Endothelial cell of umbilical vein (primary cell): ENCODE measurements at places on chromosomes 16 and 17. TPM values are rescaled to one million over a fixed set of nuclear protein-coding genes. Genes with fewer than 3 reads are reported as not detected.

DNA sequence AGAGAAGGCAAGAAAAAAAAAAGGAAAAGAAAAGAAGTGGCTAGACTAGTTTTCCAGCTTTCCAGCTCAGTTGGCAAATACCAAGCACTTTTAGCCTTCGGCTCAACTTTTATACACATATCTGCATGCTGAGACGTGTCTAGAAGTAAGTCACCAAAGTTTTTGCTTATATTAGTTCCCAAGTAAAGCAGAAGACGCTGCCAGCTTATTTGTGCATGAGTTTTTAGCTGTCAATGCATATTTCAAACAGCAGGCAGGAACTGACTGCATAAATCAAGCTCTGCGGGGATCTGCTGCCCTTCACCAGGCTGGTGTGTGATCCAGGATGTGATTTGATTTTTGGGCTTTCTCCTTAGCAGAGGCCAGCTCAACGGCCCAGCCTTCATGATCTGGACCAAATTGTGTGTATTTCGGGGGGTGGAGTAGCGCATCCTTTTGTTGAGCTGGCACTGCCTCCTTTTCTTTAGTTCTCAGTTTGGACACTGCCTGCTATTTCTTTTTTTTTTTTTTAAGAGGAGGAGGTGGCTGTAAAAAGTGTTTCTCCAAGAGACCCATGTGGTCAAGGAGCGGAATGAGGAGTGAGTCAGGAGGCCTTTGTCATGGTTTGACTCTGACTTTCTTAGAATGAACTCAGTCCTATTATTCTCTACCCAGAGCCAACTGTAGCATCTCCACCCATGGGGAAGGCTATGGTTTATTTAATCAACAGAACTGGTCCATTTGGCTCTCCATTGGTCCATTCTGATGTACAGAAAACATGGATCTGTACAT lies 162.6 kb upstream of the XYLT1 start:
- DNase-seq: no peak

GRCh38 chr16:54687043-54687899 lies 243.4 kb upstream of the IRX5 start:
- DNase-seq: no peak

DNA sequence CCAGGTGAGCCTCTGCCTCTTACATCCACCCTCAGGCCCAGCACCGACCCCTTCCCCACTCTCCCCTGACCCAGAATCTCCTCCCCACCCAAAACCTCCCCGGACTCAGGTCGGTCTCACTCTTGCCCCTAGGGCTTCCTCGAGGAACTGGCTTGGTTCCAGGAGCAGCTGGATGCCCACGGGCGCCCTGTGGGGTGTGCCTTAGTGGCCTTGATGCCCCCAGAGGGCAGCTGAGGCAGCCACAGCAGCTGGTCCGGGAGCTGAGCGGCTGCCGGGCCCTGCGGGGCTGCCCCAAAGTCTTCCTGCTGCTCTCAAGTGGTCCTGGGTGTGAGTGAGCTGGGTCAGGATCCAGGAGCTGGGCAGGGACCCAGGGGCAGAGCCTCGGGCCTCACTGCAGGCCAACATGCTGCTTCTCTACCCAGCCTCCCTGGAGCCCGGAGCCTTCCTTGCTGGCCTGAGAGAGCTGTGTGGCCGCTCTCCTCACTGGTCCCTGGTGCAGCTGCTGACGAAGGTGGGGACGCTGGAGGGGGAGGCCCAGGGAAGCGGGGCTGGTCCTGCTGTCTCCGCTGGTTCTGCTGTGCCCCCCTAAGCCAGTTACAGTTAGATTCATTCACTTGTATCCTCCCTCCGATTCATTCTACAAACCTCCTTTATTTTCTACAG lies 9.6 kb downstream of the ZNF213 start:
- DNase-seq: no peak

TEKT1 gene
- not detected in 2 replicates for total RNA-seq

WNT9B gene
- total RNA-seq: not detected in 2 replicates
